ENCODE measurements at places on chromosomes 1 and 21.

DNA sequence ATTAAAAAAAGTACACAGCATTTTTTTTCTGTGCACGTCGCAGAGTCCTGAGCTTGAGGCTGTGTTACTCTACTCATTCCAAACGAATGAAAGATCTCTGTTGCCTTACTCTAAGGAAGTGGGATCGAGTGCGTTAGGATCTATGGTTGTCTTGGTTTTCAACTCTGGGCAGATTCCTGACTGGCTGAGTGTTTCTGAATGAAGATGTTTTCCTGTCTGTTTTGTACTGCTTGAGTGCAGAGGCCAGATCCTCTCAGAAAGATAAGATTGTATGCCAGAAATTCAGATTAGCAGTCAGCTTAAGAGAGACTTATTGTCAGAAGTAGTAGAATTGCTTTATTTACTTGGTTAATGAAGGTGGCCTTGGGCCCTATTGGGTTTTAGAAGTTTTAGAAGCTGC, 14.0 kb downstream of the PLA2G2E start:
- DNase-seq = no peak

- DNase-seq = no peak
Measured at GRCh38 chr1:61080413-61081143, 1.8 kb upstream of the NFIA start.

- no peak for DNase-seq
Measured at GRCh38 chr1:41766041-41766440, 152.7 kb downstream of the HIVEP3 start.

GRCh38 chr1:40894455-40894854, 32.3 kb upstream of the CITED4 start:
- DNase-seq = no peak

- DNase-seq = no peak
Measured at GRCh38 chr21:28826569-28826968, 166.1 kb downstream of the LTN1 start.

DNA sequence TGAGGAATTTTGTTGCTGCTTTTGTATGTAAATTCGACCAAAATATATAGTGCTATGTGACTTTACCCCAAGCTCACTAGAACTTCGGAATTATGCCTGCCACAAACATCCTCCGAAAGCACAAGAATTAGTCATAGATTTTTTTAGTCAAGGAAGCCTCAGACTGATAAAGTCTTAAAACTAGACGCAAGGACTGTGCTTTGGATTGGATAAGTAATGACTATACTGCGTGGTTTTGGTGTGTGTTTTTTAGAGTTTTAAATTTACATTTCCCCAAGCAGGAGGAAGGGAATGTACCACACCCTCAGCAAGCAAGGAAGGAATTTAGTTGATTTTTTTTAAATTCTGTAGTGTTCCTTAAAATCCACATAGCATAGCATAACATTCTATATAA, 10.3 kb downstream of the WLS start:
- DNase-seq = no peak

DNA sequence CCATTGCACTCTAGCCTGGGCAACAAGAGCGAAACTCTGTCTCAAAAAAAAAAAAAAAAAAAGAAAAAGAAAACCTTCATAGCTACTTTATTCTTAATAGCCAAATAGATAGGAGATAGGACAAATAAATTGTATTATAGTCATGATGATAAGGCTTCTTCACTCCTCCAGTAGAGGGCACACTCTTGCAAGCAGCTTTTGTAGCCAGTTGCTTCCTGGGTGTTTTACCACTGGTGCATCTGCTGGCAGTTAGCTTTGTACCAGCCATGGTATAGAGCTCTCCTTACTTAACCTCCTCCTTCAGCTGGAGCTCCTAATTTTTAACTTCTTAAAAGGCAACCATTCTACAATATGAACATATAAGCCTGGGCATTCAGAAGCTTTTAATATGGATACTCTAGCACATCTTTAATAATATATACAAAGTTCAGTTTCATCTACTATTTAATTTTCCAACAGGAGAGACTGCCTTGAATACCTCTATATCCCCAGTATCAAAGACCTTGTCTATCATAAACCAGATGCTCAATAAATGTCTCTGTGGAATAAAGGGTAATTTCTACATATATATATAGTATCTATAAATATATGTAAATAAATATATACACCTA, 35.8 kb downstream of the EVI5 start:
- no peak for DNase-seq

- DNase-seq = no peak
Measured at GRCh38 chr1:204359474-204360255, at the start of gene PLEKHA6. Gene PLEKHA6, minus strand, starts transcription at chr1:204359929. Its CDS starts 86,202 bp downstream, at chr1:204273727.

DNA sequence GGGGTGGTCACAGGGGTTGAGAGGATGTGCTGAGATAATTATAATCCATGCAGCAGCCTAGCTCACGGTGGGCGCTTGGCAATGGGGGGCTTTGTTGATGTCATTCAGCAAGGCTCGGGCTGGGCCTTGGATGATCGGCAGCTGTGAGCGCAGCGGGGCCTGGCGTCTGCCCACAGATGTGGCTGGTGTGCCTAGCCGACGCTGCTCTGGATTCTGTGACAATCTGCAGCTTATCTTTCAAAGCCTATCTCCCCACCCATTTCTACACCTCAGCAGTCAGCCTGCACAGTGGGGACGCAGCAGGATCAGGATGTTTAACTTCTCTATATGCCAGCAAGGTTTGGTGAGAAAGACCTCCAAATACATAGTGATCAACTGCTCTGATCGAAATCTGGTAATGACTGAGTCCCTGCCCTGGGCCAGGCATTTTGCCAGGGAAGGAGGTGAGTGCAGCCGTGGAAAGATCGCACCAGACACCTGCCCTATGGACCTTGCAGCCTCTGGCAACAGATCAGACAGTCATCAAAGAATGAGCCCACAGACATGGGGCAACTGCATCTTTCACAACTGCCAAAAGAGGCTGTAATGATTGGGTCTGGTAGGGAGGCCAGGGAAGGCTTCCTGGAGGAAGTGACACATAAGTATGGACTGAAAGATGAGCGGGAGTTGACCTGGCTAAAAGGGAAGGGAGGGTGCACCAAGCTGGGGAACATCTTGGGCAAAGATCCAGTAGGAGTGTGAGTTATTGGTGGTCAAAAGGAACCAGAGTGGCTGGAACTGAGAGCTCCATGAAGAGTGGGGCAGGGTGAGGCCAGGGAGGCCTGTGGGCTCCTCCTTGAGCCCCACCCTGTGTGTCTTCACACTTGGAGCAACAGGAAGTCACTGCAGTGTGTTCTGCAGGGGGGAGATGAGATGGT, 35.3 kb downstream of the EPHB2 start:
- DNase-seq = no peak

DNA sequence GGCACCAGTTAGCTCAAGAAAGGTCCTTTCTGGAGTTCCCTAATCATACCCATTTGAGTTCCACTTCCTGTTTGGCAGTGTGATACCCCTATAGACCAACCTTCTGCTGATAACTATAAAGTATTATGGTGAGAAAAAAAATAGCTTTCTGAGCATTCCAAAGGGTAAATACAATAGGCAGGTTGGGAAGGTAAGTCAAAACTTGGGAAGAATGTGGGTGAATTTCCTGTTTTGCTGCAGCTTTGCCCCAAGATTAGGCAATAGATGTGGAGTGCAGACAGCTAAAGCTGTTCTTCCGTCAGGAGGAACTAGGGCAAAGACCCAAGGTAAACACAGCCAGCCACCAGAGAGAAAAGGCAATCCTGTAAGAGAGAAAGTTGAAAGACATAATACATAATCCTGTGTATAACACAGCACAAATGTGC, 49.9 kb upstream of the GUCA2A start:
- DNase-seq = no peak

- no peak for DNase-seq
Measured at GRCh38 chr1:92989936-92990583, 28.8 kb upstream of the DIPK1A start.

DNA sequence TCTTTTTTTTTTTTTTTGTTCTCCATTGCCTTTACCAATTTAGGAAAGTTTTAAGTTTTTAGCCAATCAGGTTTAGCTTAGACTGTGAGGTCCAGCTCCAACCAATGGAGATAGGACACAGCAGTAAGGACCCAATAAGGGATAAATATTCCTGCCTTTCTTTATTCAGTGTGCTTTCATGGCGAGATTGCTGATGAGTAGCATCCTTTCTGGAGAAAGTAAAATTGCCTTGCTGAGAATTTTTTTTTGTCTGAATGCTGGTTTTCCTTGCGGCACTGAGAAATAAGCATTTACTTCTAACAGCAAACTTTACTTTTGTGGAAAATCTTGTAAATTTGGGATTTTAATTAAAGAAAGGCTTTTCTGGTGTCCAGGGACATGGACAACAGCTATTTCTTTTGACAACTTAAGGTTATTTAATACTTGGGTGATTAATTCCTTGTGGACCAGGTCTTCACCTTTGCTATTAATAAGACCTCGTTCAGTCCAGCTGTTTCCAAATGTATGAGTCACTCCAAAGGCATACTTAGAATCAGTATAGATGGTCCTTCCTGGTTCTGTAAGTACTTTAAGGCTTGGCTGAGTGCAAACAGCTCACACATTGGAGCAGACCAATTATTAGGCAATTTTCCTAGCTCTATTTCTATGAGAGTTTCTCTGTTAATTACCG, 54.1 kb downstream of the SERINC2 start:
- DNase-seq = no peak

GRCh38 chr1:26032656-26033357, 11.2 kb downstream of the EXTL1 start:
- no peak for DNase-seq

DNA sequence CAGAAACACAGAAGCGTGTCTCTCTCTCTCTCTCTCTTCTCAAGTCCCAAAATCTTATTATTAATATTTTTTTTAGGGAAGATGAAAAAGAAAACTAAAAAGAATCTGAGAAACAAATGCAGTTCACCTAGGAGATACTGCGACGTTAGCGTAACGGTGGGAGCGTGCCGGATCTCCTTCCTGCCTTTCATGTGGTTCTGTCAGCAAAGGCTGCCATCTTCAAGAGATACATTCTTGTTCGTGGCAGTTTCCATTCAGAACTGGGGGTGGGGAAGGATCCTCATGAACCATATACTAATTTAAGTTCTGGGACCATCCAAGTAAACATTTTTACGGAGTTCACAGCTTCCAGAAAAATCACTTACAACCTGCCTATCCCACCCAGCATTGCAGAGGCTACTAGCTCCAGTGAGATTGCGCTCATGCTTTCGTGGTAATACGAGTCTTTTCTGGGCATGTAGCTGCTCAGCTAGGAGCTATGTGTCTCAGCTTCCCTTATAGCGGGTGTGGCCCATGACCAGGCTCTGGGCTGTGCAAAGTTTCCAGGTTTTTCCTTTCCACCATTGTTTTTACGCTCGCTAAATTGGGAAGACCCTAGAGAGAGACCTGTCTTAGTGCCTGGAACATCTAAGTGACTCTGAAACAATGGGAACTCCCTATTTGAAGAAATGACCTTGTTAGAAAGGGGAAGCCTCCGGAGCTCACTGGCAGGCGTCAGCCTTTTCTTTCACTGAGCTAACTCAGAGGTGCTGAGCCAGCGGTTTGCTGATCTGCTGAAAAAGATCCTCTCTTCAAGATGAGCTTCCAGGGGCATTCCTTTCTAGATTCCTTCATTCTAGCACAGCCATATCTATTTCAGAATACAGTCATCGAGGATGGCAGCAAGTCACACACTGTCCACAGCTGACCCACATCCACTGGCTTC, 17.3 kb downstream of the SLAMF1 start:
- no peak for DNase-seq

GRCh38 chr1:17567582-17567981, 28.1 kb downstream of the ARHGEF10L start:
- no peak for DNase-seq

- no peak for DNase-seq
Measured at GRCh38 chr1:44267438-44267837, 54.2 kb downstream of the DMAP1 start.

- no peak for DNase-seq
Measured at GRCh38 chr1:192633533-192634253, 2.3 kb upstream of the RGS13 start.

DNA sequence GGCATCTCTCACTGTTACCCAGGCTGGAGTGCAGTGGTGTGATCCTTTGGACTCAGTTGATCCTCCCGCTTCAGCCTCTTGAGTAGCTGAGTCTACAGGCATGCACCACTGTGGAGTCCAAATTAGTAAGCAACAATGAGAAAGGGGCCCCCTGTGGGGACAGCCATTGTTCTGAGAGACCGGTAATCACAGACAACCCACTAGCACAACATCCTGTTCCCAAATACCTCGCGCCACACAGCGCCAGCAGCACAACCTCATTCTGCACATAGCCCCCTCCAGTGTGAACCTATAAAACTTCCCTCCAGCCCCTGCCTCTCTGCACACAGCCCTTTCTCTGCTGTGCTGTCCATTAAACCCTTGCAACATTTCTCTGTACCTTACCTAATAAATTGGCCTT, 226.4 kb downstream of the DYRK1A start:
- no peak for DNase-seq

DNA sequence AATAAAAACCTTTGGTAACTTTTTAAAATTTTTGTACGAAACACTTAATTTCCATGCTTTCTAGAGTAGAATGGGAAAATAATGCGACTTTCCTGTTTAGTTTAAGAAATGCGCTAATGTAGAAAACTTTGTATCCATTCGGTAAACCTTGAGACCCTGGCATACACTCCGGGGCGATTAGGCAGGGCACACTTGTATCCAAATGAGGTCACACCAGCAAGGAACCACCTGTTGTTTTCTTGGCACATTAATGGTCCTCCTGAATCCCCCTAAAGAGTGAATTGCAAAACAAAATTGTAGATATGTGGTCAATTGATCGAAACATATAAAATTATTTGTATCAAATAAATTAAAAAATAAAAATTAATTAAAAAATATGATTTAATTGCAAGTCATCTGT, 25.2 kb downstream of the CHODL start:
- no peak for DNase-seq

GRCh38 chr1:200990114-200990513, 33.4 kb downstream of the KIF21B start:
- no peak for DNase-seq

DNA sequence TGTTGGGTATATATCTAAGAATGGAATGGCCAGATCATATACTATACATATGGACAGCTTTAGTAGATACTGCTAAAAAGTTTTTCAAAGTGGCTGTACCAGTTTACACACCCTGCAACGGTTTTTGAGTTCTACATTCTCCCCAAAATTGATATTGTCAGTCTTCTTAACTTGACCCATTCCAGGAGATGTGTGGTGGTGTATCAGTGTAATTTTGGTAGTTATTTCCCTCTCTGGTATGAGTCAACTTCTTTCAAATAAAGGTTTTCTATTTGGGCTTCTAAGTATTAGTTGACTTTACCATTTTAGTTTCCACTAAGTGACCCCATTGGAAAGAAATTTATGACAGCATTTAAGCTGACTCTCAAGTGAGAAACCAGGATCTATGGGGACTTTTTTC, 29.2 kb downstream of the INKA2 start:
- no peak for DNase-seq

- DNase-seq = no peak
Measured at GRCh38 chr1:159196543-159196942, 8.1 kb upstream of the ACKR1 start.

GRCh38 chr1:16064536-16065268, 8.7 kb downstream of the FAM131C start:
- no peak for DNase-seq

DNA sequence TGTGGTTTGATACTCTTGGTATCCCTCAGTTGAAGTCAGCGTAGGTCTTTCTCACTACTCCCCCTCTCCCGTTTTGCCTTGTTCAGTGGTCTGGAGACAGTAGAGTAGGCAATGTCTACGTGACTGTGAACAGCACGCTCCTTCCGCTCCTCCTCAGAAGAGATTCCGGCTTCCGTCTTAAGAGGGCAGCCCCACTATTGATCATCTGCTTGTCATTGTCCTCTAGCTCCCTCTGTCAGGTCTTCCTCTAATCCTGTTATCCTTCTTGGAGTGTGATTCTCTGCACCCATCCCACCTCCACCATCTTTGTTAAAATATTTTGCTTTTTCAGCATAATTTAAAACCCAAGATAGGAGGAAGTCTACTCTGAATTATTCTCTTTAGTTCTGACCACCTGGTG, 129.9 kb upstream of the KCNK2 start:
- no peak for DNase-seq
